ENCODE measurements at places on chromosomes 7 and 10.

GRCh38 chr7:1112109-1112508, 24.2 kb downstream of the GPER1 start:
- no peak for DNase-seq

DNA sequence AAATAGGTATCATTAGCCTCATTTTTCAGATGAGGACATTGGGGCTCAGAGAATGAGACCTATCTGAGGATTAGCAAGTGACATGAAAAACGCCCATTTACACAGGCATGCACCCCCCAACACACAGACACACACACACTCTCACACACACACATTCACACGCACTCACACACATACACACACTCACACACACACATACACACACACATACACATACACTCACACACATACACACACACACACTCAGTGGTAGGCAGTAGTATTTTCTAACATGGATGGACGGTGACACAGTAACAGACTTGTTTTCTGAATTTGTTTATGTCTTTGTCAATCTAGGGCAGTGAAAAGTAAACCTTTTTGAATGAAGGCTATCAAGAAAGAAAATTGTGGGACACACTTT, 21.3 kb downstream of the DGKI start:
- no peak for DNase-seq

GRCh38 chr7:31663072-31663471, 23.9 kb upstream of the PPP1R17 start:
- DNase-seq = no peak

DNA sequence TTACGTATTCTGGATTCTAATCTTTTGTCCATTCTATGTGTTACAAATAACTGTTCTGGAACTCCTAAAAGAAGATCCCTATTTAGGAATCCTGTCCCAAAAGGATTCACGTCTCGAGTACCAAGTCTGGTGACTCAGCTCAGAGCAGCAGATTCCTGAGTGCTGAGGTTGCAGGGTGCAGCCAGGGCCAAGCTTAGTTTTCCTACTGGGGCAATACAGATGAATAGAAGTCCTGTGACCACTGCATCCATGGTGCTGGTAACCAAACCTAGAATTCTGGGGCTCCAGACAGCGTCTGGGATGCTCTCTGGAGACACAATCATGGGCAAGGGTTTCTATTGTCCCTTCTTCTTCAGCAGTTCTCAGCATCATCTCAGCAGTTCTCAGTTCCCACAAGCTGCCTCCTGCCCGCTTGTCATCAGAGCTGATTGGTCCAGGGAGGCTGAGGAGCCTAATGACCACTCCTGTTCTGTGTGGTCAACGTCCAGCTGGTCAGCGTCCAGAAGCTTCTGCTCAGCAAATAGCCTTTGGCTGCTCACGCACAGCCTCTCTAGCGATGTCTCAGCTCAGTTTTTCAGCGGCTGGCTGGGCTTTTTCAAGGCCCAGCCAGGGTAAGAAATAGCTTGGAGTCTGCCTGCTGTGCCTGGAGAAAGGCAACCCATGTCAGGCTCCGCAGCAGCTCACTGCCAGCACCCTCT, 50.4 kb upstream of the C7orf33 start:
- no peak for DNase-seq
